ENCODE measurements at places on chromosomes 2 and 18. TPM values are rescaled to one million over a fixed set of nuclear protein-coding genes. Genes with fewer than 3 reads are reported as not detected.

The PLCD4 gene
- 0.43 TPM for total RNA-seq

The FAM110C gene
- total RNA-seq = not detected

The DCDC2C gene
- not detected for total RNA-seq

The ADGRF3 gene
- not detected for total RNA-seq

The ERFE gene
- 2.8 TPM for total RNA-seq

DNA sequence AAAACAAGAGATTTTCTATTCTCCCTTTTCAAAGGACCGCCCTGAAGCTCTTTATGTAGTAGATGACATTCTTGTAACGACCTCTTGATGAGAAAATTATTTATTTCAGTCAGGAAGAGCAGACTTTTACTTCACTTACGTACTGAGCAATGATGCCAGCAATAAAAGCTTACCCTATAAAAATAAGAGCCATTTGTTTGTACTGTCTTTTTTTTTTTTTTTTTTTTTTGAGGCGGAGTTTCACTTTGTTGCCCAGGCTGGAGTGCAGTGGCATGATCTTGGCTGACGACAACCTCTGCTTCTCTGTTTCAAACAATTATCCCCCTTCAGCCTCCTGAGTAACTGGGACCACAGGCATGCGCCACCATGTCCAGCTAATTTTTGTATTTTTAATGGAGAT, 39.2 kb downstream of the CRIM1 start:
- DNase-seq = no peak

DNA sequence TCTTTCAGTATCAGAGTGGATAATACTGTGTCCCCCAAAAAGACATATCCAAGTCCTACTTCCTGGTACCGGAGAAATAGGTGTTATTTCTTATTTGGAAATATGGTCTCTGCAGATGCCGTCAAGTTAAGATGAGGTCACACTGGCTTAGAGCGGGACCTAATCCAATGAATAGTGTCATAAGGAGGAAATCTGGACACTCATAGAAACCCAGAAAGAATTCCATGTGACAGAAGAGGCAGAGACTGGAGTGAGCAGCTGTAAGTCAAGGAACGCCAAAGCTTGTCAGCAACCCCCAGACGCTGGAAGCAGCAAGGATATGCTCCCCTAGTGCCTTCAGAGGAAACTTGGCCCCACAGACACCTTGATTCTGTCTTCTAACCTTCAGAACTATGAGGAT, 69.8 kb downstream of the CCBE1 start:
- no peak for DNase-seq

DNA sequence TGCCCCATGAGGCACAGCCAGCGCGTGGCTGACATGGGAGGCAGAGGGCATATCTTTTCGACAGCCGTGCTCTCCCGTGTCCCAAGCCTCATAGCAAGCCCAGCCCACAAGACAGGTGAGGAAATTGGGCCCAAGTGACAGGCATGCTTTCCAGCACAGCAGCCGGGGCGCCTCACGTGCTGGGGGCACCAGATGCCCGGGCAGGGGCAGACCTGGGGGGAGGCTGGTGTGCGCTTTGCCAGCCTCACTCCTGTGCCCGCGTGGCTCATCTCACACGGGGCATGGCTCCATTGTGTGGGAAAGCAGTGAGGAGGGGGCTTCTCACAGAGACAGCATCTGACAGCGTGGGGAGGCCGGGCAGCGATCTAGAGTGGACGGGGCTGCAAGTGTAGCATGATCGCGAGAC, 93.2 kb downstream of the USP40 start:
- DNase-seq = no peak

DNA sequence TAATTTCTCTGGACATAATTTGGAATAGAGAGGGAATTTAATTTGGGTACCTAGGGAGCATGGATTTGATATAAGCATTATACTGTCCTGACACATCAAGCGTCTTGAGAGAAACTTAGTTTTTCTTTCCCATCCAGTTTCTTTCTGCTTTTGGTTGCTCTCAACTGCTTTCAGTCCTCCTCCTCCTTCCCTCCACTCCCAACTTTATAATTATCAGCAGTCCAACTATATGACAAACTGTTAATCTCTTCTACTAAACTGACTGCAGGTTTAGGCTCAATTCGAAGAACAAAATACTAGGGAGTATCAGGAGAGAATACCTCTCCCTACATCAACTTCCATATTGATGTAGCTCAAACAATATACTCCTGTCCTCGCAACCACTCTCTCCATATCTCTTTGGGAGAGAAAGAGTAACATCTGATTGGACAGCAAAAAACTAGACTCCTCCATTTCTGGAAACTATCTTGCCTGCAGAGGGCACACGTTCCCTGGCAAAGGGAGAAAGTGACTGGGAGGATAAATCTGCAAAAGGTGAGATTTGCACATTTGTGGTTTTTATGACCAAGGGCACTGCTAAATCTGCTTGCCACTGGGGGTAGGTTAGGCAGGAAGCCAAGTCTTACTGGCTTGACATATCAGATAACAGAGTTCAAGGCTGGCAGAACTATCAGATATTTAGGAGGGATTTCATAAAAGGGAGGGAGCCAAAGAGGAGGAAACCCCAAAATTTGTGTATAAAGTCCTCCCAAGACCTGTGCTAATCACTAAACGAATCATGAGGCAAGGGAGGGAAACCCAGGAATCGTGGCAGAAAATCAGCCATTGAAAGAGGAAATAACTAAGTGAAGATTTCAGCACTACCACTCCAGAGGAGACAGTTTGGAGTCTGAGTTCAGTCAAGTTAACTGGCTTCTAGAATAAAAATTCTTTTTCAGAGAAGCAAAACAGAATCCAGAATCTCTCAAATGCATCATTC, 40.0 kb downstream of the ICA1L start:
- DNase-seq = peak; percentile 93

- DNase-seq = no peak
Measured at GRCh38 chr2:48209214-48209885, 303.1 kb upstream of the FBXO11 start.

DNA sequence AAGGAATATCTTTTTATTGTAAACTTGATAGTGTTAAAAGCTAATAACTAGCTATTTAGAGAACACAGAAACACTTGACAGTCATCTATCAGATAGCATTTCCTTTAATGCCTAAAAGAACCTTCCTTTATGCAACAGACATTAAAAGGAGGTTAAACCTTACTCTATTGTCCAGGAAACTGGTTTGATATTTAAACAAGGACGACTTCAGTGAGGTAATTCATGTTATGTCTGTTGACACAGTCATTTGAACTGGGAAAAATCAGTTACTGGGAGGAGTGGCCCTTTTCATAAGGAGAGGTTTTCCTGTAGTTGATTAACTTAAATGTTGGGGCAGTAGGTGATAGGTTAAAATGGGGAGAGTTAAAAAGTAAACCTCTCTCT, 6.7 kb downstream of the TGIF1 start:
- DNase-seq = no peak

DNA sequence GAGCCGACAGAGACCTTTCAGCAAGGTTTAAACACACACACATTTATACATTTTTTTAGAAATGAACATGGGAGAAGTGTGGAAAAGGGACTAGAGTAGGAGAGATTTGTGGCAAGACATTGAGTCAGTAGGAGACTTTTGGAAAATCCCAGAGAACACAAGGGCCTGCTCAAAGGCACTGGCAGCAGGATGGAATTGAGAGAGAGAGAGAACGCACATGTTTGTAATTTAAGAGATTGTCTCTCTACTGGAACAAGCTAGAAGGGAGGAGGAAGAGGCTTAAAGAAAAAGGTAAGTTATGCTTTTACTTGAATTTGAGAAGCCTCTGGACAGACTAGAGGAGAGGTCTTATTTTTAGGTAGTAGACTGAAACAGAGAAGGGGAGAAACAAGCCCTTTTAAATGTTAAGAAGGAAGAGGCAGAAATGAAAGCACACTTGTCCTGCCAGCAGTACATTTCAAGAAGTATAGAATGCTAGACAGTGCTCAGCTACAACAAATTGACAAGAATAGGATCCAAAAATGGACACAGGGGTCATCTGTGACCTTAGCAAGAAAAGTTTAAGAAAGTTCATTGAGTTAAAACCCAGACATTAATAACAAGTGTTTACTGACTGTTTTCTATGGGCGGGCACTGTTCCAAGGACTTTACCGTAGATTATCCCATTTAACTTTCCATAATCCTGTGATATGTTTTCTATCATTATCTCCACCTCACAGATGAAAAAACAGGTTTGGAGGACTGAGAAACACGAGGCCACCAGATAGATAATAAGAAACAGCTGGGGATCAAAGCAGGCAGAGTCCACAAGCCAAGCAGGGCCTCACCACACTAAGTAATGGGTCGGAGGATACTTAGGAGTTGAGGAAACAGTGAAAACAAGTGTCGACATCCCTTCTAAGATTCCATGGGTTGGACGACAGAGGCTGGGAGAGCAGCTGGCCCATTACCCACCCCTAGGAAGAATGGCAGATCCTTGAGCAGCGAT, 306.5 kb upstream of the NRP2 start:
- no peak for DNase-seq

DNA sequence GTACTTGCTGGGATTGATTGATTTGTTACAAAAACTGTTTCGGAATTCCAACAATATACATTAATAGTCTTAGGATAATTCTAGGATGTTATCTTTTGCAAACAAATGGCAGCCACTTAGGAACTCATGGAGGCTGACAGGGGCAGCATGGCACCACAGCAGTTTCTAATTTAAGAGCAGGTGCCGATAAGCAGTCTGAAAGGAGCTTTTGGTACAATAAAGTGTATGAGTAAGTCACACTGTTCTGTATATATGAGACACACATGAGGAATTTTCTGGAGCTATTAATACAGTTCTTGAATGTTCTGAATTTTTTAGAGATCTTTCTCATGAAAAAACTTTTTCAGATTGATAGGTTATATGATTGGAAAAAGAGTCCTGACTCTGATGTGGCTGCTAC, 52.2 kb downstream of the EIF5B start:
- DNase-seq = no peak

DNA sequence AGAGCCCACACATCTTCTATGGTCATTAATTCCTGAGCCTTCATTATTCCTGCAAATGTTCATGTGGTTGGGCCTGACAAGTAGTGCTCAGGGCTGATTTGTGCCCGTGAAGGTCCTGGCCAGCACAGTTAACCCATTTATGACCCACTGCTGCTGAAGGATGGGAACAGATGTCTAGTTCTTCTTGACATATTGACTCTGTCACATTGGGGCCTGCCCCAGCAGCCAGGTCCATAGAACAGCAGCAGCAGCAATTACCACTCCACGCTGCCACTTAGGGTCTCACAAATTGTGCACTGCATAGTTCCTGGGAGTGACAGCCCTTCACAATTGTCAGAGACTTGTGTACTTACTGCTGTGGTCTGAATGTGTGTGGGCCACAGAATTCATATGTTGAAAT, 442.3 kb upstream of the RGPD4 start:
- no peak for DNase-seq

GRCh38 chr18:2903006-2903405, 56.2 kb downstream of the EMILIN2 start:
- DNase-seq = no peak

DNA sequence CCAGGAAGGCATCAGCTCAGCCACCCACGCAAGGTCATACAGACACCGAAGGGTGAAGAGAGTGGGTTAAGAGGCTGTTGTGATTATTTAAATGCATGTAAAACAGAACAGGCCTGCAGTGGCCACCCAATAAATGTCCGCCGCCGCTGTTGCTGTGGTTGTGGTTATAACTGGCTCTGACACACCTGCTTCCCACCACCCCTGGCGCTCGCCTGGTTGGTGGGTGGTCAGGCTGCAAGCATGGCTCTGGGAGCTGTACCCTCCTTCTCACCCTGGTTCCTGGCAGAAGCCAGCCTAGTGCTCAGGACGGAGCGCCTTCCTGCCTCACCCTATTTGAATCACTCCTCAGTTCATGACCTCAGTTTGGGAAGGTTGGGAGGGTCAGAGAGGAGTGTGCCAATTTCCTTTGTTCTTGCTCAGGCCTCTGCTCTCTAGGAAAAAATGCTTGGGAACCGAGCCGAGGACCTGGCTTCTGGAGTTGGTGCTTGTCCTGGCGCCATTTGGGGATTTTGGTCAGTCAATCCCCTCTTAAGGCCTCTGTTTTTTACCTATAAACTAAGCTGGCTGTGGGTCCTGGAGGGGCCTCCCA, 5.3 kb upstream of the CRYBA2 start:
- no peak for DNase-seq

DNA sequence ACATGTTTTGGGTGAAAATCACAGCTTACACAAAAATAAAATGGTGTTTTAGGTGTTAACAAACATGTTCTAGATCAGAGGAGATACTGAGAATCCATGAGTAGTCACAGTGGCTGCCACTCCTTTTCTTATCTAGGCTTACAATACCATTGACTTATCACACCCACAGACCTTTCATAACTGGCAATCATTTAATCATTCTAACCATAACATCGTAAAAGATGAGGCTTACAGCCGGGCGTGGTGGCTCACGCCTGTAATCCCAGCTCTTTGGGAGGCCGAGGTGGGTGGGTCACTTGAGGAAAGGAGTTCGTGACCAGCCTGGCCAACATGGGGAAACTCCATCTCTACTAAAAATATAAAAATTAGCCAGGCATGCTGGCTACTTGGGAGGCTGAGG, 18.8 kb upstream of the SERPINB5 start:
- no peak for DNase-seq

DNA sequence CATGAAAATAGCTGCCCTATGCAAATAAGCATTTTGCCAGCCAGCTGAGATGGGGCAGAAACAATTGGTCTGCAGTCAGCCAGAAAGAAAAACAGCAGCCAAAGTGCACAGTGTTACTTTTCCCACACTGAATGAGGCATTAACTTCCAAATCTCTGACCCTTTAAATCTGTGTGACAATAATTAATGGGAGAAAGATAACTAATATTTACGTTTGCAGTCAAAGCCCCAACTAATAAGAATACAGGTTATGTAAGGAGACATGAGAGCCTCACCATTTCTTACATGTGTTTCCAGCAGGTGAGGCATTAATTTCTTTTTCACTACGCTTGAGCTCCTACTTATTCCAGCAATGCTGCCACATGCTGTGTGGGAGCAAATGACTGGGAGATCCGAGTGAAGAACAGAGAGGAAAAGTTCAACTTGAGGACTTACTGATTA, 339.0 kb downstream of the SATB2 start:
- no peak for DNase-seq

GRCh38 chr2:149184991-149185390, 145.4 kb upstream of the LYPD6 start:
- DNase-seq = no peak

GRCh38 chr2:226227341-226227740, 572.3 kb downstream of the IRS1 start:
- no peak for DNase-seq
